Uterus (tissue), 4 donors: ENCODE measurements at places on chromosomes 2 and 18. TPM values are rescaled to one million over a fixed set of nuclear protein-coding genes. Genes with fewer than 3 reads are reported as not detected.

DNA sequence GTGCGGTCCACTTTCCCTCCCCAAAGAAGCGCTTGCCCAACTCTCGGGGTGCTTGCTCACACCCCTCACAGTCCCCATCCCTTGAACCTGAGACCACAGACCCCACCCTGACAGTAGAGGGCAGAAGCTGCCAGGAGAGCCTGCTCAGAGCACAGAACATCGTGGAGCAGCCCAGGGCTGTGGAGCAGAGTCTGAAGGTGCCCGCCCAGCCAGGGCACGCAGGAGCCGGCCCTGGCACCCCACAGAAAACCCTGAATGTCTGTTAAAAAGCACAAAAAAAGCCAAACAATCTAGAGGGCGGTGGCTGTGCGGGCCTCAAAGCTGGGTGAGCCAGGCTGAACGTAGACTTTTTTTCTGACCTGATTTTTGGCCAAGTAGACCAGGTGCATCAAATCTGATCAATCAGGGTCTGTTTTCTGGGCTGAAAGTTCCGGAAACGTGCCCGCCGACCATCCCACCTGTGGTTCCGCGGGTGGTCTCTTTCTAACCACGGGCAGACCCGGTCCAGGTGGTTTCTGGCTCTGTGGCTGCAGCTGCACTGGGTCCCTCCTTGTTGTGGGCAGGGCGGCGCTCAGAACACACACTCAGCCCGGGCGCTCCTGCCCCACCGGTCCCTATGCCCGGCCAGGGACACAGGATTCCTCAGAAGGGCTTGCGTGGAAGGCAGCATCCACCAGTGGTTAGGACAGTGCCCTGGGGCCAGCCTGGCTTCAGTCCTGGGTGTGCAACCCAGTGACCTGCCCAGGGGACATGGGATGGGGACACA is 66.3 kb downstream of the SLC66A2 start:
- no peak for DNase-seq

- DNase-seq = no peak
Observed at GRCh38 chr2:204072443-204073324, 136.1 kb downstream of the ICOS start.

- DNase-seq = no peak
Observed at GRCh38 chr2:148853458-148853857, 21.6 kb upstream of the KIF5C start.

DNA sequence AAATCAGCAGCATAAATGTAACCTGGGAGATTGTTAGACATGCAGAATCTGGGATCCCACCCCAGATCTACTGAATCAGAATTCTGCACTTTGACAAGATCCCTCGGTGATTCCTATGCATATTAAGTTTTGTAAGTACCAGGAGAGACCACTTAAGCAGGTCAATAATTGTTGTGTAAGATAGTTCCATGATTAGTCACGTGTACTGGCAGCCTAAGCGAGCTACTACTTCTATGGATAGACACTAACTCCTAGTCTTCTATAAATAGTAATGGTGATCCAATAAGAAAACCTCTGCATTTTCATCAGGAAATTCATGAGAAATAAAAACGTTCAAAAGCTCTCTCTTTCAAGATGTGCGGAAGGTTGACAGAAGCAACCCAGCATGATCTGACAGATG is 988.2 kb upstream of the CHAC2 start:
- DNase-seq = no peak

DNA sequence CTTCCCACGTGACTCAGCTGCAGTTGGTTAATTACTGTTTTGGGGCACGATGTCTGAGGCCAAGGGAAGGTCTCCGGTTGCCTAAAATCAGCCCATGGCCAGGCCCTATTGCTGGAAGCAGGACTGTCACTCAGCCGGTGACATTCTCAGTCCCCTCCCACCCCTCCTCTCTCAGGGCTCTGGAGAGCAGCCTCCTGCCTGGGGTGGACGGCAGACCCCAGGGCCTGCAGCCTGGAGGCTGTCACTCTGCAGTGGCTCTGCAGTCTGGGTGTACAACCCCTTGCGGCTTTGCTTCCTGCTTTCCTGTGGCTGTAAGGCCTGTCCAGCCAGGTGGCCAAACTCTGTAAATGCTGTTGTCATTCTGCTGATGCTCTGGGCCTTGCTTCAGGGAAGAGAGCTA is 32.8 kb downstream of the ZBTB7C start:
- DNase-seq = no peak

DNA sequence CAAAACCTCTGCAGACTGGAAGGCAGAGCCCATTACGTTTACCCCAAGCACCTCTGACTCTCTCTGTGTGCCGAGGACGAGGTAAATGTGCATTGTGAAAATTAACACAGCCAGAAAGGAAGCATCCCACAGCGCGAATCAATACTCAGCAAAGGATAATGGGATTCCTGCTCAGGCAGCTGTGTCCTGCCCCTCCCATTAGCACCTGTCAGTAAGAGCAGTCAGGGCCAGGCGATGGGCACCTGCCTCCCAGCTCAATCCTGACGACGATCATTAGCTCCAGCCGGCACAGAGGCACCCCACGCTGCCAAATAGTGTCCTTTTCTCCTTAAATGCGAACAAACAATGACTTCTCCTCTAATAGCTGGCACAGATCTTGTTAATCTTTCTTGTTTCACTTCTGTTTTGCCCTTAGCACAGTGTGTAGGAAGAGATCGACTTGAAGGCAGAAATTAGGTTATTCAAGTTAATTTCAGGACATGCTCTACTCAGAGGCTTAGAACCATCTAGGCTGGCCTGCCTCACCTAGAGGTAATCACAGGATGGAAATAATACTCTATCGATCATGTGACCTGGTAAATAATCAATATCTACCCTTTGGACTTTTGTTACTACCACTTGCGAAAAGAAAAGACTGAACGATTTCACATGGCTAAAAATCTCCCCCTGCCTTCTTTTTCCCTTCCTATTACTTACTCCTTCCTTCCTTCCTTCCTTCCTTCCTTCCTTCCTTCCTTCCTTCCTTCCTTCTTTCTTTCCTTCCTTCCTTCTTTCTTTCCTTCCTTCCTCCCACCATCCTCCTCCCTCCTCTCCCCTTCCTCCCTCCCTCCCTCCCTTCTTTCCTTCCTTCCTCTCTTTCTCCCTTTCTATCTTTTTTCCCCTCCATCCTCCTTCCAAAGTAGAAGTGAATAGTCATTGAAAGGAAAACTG is 487.9 kb upstream of the ID2 start:
- DNase-seq = no peak

DNA sequence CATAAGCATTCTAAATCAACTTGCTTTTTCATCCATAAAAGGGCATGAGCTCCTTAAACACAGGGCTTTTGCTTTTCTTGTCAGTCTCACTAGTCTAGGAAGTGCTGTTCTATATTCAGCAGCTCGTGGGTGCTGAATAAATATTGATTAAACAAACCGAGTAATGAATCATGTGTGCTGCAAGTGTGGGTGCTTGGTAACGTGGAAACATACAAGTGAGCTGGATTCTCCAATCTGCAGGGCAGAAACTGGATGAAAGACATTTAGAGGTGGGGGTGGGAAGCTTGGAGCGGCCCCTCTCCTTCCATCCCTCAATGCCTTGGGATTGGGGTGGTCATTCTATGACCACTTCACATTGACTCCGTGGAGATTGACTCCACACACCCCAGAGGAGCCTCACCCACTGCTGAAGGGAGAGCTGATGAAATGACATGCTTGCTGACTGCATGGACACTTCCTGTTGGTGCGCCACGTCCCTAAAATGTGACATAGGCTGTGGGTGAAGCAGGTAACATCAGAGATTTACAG is 114.6 kb downstream of the DOCK10 start:
- no peak for DNase-seq

DNA sequence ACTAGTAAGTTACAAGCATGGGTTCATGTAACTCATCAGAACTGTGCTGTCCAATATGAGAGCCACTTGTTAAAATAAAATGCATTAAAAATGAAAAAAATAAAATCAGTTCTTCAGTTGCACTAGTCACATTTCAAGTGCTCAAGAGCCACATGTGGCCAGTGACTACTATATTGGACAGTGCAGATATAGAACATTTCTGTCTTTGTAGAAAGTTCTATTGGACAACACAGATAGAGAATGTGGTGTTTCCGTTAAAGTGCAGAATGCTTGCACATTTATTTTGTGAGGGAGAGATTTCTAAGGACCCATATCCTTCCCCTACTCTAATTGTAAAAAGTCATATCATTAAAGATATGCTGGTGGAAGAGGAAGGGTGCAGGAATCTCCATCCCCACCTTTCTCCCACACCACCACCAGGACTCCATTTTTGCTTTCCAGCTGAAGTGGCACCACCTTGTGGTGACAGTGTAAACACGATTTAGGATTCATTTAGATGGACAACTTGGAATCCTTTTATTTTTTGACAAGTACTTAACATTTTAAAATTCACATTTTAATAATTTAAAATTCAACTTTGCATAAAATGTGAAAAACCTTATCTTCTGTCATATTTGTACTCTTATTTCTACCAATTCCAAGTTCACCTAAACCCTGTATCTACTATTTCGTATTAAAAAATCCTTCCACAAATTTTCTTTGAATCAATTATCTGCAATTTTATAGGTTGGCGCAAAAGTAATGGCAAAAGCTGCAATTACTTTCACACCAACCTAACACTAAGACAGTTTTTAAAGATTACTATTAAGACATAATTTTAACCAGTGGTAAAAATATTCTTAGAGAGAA is 9.4 kb upstream of the CD302 start:
- DNase-seq = peak; percentile 31

GRCh38 chr2:229388731-229389130 is 117.6 kb upstream of the PID1 start:
- DNase-seq = no peak

GRCh38 chr2:26986576-26986975 is 16.1 kb downstream of the MAPRE3 start:
- DNase-seq = no peak

DNA sequence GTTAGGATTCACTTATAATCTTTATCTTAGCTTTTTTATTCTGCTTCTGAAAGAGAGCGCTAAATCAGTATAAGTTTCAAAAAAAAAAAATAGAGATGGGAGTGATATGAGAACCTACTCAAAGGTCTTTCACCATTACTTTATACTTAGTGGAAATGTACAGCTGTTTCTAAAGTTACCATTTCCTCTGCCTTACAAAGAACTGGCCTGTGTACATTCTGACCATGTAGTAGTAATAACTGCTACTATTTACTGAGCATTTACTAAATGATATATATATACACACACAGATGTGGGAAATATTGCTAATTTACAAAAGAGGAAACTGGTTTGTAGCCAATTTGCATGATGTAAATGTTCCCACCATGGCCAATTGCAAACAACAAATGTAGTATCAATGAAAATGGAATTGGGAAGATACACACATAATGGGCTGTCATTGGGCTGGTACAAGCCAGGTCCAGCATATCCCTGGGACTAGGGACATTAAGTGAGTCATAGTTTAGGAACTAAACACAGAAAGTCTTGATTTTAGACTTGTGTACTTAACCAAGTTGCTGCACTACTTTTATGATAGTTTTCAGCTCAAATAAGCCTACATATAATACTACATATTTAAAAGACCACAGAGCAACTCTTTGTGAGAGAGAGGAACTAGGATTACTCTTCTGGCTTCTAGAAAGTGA is 67.1 kb downstream of the DYNC1I2 start:
- no peak for DNase-seq

GRCh38 chr2:127932199-127932876 is 46.6 kb upstream of the AMMECR1L start:
- DNase-seq = no peak

GRCh38 chr2:42752816-42753813 is 10.8 kb downstream of the OXER1 start:
- DNase-seq = no peak

- DNase-seq = no peak
Observed at GRCh38 chr2:68428746-68429145, 38.3 kb downstream of the FBXO48 start.

DNA sequence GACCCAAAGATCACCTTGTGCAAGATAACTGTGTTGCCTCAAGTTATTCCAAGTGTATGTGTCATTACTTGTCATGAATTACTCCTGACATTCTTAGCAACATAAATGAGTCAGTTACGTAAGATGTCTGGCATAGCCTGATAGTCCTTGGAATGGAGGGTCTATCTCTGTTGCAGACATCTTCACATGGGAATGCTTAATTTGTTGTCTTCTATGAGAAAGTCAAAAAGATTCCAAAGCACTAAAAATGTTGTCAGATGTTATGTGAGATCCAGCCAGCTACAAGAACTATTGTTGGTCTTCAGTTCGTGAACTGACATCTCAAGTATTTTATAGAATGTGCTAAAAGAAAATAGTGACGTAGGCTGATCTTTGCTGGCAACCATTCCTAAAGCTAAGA is 178.2 kb upstream of the RASGRP3 start:
- DNase-seq = no peak

DNA sequence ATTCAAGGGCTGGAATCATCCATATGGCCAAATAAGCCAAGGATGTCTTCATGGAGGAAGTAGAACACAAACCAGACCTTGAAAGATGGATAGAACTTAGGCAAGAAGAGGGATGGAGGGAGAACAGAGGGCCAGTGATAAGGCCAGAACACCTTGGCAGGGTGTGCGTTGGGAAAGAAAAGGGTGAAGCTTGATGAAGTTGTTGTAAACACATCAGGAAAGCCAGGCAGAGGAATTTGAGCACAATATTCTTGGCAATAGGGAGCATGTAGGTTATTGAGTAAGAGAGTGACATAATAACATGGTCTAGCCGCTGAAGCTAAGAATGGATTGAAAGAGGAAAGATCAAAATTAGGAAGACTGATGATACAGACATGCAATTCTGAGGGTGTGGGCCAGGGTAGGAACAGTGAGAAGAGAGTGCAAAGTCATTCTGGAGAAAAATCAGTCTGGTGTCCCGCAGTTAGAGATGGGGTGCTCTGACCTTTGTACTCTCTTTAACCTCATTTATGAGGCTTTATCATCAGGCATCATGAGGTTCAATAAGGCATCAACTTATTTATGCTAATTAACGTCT is 41.0 kb downstream of the SLC14A2 start:
- DNase-seq = no peak

DNA sequence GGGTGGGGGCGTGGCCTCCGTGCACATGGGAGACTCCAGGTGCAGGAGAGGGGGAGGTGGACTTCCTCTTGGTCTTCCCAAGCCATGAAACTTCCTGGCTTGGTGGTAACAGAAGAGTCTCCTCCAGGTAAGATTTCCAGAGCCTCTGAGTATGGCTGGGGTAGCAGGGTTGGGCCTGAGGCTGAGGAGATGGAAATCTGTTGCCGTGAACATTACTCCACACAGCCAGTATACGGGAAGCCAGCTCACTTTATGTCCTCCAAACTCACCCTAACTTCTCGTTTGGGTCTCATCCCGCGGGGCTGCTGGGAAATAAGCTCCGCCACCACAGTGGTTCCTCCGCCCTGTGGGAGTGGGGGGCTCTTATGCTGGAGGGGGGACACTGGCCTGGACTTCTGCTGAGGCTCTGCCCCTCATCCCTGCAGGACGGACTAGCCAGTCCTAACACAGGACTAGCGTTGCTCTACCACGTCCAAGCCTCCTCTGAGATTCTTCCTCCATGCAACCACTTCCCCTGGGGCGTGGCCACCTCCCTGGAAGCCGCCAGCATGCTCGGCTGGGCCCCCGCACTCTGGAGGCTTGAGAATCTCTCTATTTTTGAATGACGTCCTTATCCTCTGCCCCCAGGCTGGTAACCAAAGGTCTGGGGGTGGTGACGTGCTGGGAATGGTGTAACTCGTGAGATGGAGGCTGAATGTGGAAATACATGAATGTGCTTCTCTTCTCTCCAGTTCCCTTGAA is 777 bp upstream of the RAB17 start:
- no peak for DNase-seq

The CCDC85A gene
- 23.2 TPM for total RNA-seq

The DUSP11 gene
- 37.5 TPM for total RNA-seq

The FAM110C gene
- 0.51 TPM for total RNA-seq

The IL37 gene
- total RNA-seq = not detected

The UGT1A8 gene
- total RNA-seq = not detected

The LIMS4 gene
- 6.4 TPM for total RNA-seq

The KYNU gene
- 2.1 TPM for total RNA-seq

The DYNC2LI1 gene
- 68.4 TPM for total RNA-seq

The SDC1 gene
- not detected for total RNA-seq

The ANKRD39 gene
- 4.7 TPM for total RNA-seq

The CDK5R2 gene
- total RNA-seq = not detected
